ENCODE measurements at places on chromosomes 1 and 21.

- no peak for DNase-seq
Observed at GRCh38 chr1:81834268-81834667, 33.5 kb downstream of the ADGRL2 start.

DNA sequence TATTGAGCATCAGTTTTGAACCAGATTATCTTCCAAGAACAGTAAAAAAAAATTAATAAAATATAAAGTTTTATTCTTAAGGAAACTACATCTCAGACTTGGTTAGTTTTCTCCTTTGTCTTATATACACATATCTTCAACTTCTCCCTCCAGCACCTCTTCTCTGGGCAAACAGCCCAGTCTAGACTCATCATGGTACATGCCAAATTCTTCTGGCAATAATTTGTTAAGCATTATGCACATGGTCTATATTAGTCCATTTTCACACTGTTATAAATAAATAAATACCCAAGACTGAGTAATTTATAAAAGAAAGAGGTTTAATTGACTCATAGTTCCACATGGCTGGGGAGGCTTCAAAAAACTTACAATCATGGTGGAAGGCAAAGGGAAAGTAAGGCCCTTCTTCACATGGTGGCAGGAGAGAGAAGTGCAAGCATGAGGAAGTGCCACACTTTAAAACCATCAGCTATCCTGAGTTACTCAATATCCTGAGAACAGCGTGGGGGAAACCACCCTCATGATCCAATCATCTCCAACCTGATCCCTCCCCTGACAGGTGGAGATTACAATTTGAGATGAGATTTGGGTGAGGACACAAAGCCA, 108.7 kb upstream of the RNPC3 start:
- no peak for DNase-seq

- DNase-seq, result no peak
Observed at GRCh38 chr1:109799445-109799844, 35.7 kb upstream of the EPS8L3 start.

DNA sequence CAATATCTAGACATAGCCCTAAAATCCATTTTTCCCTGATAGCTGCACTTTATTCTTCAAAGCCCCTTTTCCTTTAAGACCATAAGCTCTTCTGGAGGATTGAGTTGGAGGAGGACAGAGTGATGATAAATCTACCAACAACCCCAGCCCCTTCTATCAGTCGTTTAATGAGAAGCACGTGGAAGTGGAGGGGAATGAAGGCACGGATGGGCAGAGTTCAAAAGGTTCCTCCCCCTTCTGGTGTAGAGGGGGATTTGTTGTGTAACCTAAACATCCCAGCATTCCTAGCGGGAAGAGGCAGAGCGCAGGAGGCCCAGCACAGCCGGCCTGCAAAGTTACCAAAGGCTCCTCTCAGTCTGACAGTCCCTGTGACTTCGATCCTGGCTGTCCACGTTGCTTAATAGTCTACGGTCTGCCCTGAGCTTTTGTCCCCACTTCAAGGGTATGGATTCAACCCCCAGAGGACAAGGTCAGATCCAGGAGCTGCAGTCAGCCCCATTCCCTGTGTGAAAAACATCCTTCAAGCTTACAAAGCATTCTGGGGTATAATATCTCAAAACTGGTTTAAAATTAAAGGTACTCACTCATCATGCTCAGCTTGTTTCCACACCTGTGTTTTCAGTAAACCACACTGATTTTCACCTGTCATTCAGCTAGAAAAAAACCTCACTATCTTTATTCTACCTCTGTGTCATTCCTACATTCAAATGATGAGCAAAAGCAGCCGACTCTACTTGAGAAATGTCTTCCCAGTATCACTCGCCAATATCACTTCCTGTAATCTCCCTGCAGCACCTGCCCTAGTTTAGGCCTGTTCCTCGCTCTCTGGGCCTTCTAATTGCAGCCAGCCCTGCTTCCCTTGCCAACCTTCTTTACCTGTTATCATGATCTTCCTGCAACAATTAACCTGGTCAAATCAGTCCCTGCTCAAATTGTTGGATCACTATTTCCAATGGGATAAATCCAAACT, 117.9 kb downstream of the PLPP3 start:
- DNase-seq, result no peak

- no peak for DNase-seq
Observed at GRCh38 chr1:16906873-16907272, 11.1 kb downstream of the RNU1-2 start.

- no peak for DNase-seq
Observed at GRCh38 chr1:213268221-213268620, 217.2 kb downstream of the RPS6KC1 start.

GRCh38 chr1:230426246-230427093, at the start of gene PGBD5:
Gene PGBD5 (minus strand): TSS chr1:230426332. CDS start chr1:230425928, 404 bp downstream.
- peak; percentile 76 for DNase-seq

- no peak for DNase-seq
Observed at GRCh38 chr1:204588826-204589225, 72.6 kb downstream of the MDM4 start.

GRCh38 chr1:239308701-239309333, 77.6 kb upstream of the CHRM3 start:
- no peak for DNase-seq

DNA sequence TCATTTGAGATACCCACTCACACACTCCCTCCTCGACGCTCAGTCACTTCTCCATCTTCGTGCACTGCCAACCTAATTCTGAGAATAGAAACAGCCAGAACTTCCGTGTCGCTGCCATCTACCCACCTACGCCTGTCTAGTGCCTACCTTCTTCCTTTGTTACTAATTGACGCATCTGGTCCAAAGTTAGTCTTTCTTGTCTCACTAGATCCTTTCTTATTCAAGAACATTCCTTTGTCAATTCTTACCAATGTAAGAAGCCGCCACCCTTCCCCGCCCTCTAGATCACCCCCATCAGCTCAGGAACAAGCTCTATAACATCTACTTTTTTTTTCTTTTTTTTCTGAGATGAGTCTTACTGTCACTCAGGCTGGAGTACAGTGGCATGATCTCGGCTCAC, 3.7 kb downstream of the PADI6 start:
- no peak for DNase-seq

DNA sequence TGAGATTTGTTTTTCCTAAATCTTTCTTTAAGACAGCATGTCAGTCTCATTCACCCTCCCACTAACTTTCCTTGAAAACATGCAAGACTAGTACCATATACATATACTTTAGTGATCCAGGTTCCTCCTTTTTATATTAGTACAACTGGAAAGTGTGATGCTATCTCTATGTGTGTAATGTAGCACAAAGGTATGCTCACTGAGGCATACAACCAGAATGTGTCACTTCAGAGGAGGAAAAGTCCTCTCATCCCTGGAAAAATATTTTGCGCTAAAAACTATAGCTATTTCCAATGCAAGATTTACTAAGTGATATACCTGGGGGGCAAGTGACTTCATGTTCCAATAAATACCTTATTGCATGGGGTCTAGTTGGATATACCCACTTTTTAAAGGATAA, 45.9 kb downstream of the BARHL2 start:
- no peak for DNase-seq

GRCh38 chr1:89590341-89591080, 42.4 kb upstream of the LRRC8C start:
- no peak for DNase-seq

- DNase-seq, result no peak
Observed at GRCh38 chr1:235473806-235474205, 30.4 kb downstream of the B3GALNT2 start.

DNA sequence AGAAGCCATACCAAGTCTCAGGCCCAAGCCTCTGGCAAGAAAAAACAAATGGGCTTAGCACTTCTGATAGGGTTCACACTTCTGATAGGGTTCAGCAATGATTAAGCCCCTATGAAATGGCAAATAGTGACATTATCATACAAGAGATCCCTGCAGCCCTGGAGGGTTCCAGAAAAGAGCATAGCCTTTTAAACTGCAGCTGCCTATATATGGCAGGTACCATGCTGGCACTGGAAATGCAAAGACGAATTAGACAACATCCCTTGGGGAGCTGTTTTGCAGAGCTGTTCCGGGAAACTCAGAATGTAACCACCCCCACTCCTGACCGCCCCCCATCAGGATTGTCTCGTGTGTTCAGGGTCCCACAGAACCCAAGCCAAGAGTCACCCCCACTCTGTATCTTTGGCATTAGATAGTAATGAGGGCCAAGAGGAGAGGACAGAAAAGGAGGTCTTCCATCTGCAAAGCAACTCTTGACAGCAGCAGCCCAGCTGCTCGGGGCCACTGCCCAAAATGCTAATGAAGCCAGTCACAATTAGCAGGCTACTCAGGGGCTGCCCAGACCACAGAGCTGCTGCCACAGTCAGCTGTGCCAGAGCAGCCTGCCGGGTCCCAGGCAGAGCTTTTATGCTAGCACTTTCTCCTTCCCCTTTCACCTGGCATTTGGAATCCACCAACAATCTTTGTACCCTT, 50.9 kb downstream of the ITPKB start:
- DNase-seq, result no peak

DNA sequence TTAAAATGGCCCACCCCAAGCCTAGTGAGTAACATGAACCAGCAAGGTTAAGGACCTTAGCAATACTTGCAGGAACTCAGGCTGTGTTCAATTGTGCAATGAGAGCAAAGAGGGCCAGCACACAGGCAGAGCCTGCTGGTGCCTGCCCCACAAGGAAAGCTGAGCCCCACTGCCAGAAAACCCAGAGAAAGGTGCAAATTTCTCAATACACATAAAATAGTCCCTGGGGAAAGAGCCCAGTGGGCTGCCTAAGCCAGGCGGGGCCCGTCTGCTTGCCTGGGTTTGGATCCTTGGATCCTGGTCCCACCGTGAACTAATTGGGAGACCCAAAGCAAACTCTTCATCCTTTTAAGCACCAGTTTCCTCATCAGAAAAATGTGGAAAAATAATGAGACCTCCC, 128.5 kb upstream of the CACNA1E start:
- no peak for DNase-seq

- no peak for DNase-seq
Observed at GRCh38 chr1:47647327-47647845, 209.5 kb downstream of the FOXD2 start.

- no peak for DNase-seq
Observed at GRCh38 chr1:107972391-107973180, 7.6 kb upstream of the VAV3 start.

GRCh38 chr1:181849071-181849470, 212.4 kb downstream of the ZNF648 start:
- no peak for DNase-seq

DNA sequence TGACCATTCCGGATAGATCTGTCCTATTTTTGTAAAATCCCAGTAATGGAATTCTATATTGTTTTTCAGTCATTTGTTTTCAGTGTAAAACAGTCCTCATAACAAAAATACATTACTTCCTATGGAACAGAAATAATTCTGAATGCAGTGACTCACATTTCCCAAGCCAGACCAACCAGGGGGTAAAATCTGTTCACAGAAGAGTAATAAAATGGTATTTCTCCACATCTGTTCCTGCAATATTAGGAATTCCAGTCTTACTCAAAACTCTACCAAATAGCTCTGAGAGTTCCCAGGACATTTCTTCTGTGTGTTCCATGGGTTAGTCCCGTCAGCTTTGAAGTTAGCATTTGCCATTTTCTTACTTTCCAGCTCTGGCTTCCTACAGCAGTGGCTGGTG, 2.6 kb upstream of the DDR2 start:
- DNase-seq, result no peak
